Effector CD4-positive, alpha-beta T cell (primary cell): ENCODE measurements at places on chromosomes 16 and 17.

DNA sequence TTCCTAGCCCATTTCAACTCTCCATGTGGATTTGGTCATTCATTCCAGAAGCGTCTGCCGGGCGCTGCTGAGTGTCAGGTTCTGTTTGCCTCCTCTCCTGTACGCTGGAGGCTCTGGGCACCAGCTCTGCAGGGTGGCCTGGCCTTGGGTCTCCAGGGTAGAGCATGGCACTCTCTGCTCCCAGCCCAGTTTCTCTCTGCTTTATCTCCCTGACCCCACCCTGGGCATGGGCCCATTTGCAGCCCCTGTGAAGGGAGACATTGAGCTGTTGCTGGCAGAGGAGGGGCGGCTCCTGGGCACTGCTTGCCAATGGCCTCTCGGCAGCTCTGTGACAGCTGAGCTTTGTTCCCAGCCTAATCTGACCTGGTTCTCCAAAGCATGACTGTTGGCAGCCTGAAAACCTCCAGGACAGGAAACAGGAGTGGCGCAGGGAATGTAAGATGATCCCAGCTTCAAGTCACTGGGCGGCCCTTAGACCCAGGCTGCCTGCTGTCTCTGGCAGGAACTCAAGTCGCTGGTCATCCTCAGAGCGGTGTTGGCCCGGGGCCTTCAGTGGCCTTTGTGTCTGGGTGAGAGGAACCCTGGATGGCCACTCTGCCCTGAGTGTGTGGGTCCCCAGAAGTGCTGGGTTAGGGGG lies 146.8 kb downstream of the SEC14L1 start:
- no peak for DNase-seq

- DNase-seq: no peak
Observed at GRCh38 chr16:72241008-72241407, 69.1 kb upstream of the PMFBP1 start.

GRCh38 chr16:11914210-11915113 lies 1.3 kb downstream of the GSPT1 start:
- peak; percentile 10 for DNase-seq

DNA sequence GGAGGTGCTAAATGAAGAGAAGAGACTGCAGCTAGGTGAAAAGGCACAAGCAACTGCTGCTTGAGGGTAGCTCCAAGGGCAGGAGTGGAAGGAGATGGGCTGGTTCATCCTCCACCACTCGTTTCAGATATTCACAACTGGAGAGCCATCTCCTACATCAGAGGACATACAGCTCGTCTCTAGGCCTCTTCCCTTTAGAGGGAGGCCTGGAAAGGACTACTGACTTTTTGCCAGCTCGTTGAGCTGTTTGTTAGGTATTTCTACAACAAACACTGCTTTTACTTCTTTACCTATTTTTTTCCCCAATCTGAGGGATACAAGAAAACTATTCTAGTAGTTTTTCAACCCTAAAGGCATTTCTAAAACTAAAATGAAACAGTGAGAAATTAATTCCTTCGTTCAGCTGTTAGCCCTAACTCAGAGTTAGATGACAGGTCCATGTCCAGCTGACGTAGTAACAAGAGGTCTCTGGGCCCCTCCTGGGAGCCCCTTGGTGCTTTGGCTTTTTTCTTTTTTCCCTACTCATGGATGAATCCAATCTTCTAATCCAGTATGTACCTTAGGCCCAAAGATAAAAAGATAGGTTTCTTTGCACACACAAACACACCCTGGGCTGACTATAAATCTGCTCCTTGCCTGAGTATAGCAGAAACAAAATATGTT lies 47.8 kb upstream of the TBX2 start:
- DNase-seq: no peak

DNA sequence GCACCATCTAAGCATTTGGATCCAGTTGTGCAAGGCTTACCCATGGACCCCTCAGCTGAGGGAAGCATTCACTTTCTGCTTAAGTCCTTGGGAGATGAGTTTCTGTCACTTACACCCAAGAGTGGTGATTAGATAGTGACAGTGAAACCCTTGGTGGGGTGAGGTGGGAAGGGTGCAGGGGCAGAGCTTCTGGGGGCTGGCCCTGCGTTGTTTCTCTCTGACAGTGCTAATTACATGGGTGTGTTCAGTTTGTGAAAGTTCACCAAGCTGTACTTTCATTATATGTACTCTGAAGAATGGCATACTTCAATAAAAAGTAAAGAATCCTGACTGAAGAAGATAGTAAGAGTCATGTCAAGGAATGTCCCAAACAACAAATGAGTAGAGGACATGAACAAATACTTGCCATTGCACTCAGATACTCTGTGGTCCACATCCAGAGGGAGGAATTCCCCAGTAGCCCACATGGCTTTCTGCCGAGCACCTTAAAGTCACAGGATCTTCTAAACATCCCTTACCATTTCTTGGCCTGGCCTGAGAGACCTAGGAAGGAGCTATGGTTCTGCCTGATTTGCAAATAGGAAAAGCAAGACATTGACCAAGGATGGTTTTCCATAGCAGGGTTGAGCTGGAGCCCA lies 8.4 kb downstream of the CHST6 start:
- DNase-seq: no peak

- DNase-seq: peak; percentile 9
Observed at GRCh38 chr17:16352667-16353316, 477 bp downstream of the CENPV start.

- no peak for DNase-seq
Observed at GRCh38 chr16:30365200-30365599, 5.1 kb downstream of the TBC1D10B start.
